ENCODE measurements at places on chromosomes 12 and 14.

DNA sequence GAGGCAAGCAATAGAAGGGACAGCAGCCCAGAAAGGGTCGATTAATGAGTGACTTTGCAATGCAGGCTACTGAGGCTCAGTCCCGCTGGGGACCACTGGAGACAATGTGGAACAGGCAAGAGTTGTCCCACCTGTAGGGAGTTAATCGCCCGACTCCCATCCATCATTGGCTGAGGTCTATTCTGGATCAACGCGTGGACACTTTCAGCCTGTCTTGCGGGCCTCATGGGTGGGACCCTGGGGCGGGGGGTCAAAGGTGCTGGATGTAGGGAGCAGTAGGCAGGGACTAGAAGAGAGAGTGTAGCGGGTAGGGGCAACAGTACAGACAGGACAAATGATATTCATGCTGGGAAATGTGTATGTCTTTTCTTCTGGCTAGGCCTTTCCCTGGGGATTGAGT is 6.1 kb downstream of the IFI27L2 start:
- no peak for DNase-seq

- no peak for DNase-seq
Observed at GRCh38 chr12:121568518-121568917, 12.3 kb downstream of the KDM2B start.

GRCh38 chr12:66776974-66777373 is 98.1 kb upstream of the GRIP1 start:
- DNase-seq: no peak

GRCh38 chr14:74846968-74847665 is 28.8 kb downstream of the PROX2 start:
- DNase-seq: no peak

- no peak for DNase-seq
Observed at GRCh38 chr12:70290116-70290515, 46.9 kb downstream of the CNOT2 start.

GRCh38 chr12:43284486-43285158 is 267.4 kb downstream of the ADAMTS20 start:
- no peak for DNase-seq

DNA sequence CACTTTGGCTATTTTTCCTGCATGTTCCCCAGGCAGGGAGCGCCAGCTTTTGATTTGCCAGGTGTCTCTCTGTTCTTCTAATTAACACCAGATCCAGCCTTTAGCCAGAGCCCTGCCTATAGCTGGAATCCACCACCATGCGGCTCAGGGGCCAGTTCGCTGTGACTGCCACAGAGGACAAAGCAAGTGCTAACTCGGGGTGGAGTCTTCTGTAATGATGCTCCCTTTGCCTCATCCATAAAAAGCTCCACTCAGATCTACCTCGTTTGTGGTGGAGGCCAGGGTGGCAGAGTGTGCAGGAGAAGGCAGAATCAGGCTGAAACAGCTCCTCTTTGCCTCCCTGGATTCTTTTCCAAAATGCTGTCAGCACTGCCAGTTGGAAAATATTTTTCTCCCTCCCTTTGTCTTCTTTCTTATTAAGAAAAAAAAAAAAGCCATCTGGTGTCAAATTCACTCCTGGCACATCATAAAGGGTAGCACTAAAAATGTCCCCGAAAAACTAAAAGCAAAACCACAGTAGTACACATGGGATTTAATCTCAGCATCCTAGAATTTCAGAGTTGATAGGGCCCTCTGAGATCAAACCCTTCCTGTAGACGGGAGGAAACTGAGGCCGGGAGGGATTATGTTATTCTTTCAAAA is 18.0 kb upstream of the CTDSP2 start:
- no peak for DNase-seq

DNA sequence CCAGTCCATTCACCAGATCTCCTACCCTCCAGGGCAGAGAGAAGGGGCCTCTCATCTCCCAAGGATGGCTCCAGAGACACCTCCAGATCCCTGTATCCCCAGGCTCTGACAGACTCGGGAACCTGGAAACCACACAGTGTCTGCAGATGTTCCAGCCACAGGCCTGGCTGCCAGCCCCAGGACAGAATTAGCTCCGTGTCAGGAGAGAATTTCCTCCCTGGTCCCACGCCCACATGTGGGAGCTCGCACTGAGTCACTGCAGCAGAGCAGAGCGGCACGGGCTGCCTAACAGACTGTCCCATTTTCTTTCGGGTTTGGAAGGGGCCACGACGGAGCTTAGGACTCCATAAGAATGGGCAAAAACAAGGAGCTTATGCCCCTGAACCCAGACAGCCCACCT is 33.6 kb downstream of the CMKLR1 start:
- no peak for DNase-seq

- DNase-seq: no peak
Observed at GRCh38 chr14:68840454-68840853, 47.6 kb upstream of the ZFP36L1 start.

- no peak for DNase-seq
Observed at GRCh38 chr12:51335931-51336330, 10.5 kb downstream of the CELA1 start.

GRCh38 chr12:52086366-52086765 is 6.9 kb downstream of the SMIM41 start:
- DNase-seq: no peak

DNA sequence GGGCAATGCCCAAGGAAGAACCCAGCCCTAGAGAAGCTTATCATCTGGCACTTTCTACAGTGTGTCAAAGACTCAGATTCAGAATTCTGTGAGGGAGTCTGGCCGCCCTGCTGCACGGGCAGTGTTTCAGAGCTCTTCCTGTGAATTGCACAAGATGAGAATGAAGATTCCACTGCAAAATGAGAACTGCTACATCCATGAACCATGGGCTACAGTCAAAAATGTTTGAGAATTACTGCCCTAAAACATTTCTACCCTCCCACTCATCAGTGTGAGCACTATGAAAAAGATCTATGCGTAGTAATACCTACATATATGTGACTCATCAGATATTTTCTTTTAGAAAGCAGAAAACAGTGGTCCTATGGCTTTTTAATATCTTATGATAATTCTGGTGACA is 104.0 kb downstream of the STAB2 start:
- DNase-seq: no peak

GRCh38 chr14:90760591-90761316 is 55.5 kb downstream of the TTC7B start:
- no peak for DNase-seq

DNA sequence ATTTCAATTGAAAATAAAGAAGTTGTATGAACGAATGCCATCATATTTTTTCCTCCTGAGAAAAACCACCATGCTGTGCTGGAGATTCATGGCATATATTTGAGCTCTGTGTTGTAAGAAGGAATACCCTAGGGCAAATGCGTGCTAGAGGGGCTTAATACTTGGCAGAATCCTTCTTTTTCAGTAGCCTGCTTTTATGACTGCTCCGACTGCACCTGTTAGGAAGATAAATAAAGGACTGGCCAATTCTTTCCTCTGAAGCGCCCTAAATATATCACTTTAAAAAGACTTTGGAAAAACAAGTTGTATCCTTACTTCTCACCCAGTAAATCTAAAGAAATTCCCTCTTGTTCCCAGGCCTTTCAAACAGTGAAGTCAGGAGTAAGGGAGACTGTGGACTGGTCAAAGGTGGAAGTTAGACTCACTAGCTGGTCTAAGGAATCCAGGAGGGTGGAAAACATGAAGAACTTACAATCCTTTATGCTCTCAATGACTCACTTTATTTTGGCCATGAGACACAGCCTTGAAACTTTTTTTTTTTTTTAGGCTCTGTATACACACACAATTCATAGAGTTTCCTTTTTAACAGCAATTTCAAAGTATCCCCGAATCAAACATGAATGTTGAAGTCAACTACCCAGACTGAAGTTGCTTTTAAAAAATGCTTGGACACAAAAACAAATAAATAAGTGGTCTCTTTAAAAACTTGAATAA is 5.2 kb downstream of the MYBPC1 start:
- DNase-seq: no peak

DNA sequence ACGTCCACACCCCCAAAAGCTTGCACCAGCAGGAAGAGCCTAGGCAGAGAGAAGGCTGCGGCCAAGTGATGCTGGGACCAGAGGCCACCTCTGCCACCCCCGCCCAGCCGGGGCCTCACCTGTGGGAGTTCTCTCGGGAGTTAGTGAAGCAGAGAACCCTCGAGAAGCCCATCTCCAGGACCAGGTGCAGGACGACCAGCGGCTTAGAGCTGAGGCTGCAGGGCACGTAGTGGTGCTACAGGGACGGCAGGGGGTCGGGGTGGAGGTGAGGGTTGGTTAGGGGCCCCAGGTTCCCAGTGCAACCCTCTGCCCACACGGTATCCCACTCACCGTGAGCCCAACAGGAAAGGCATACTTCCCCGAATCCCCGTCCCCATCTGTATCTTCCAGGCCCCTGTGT is 3.6 kb downstream of the DDX51 start:
- DNase-seq: no peak

GRCh38 chr12:130583800-130584199 is 132.3 kb downstream of the RIMBP2 start:
- no peak for DNase-seq

DNA sequence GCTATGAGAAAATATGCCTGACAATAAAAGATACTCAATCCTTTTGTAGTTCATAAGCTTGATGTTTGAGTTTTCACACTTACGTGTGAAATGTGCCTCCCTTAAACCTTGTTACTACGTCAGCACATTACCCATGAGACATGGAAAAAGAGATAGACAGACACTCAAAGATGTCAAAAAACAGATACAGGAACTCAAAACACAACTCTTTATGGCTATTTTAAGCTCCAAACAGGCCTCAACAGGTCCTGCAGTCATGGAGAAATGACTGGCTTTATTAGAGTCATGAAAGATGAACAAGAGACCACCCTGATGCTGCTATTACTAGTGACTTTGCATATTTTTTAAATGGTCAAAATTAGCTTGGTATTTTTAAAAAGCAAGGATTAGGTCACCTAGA is 184.5 kb downstream of the MON2 start:
- no peak for DNase-seq

DNA sequence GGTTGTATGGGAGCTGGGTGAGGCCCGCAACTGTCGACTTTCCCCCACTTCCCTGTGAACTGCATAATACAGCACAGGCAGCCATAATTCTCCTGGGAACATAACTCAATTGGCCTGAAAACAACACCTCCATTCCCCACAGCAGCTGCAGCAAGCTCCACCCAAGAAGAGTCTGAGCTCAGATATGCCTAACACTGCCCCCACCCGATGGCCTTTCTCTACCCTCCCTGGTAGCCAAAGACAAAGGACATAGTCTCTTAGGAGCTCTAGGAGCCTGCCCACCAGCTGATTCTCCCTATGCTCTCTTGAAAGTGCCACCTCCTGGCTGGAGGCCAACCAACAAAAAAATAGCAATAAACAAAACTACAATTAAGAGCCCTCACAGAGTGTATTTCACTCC is 542.7 kb upstream of the LMO3 start:
- no peak for DNase-seq

GRCh38 chr12:94594443-94594825 is 55.9 kb downstream of the TMCC3 start:
- no peak for DNase-seq

DNA sequence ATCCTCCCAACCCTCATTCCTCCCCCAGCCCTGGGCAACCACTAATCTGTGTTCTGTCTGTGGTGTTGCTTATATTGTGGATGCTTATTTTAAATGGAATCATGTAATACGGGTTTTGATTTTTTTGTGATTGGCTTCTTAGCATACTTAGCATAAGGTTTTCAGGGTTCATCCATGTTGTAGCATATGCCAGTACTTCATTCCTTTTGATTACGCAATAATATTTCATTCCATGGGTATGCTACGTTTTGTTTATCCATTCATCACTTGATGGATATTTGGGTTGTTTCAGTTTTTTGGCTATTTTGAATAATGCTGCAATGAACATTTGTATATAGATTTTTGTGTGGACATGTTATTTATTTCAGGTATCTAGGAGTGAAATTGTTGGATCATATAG is 82.9 kb downstream of the TSPAN9 start:
- no peak for DNase-seq

- DNase-seq: no peak
Observed at GRCh38 chr14:75459791-75460190, 32.0 kb downstream of the JDP2 start.

DNA sequence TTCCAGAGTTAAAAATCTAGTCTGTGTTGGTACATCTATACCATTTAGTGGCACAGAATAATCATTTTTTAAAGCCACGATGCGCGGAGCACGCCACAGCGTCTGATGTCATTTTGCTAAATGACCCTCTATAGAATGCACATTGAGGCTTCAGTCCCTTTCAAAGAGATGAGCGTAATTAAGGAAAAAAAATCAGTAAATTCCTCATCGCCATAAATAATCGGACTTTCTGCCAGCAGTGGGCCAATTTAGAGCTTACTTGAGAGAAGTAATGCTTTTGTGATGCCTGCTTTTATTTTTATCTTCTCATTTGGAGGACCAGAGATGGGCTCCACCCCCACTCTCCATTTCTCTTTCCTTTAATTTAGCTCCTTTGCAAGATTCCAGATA is 4.0 kb downstream of the ASCL1 start:
- no peak for DNase-seq

DNA sequence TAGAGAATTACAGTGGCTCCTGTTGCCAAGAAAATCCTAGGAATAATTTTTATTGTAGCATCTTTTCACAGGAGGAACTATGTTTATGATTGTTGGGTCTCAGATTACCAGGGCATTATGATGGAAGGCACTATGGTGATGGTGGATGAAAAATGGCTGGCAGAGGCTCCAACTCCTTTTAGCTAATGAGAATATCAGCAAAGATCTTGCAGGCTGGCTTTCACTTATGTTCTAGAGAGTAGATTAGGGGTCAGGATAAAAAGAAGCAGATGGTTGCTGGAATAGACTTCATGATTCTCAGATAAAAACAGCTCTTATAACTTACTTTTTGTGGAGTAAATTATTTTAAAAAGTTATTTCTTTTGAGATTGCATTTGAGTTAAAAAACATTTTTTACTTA is 501.9 kb downstream of the TRHDE start:
- DNase-seq: no peak

- no peak for DNase-seq
Observed at GRCh38 chr12:46342562-46343033, 30.0 kb downstream of the SLC38A2 start.

- no peak for DNase-seq
Observed at GRCh38 chr12:28780960-28781359, 368.1 kb upstream of the FAR2 start.

- no peak for DNase-seq
Observed at GRCh38 chr14:68512088-68512487, 280.8 kb downstream of the ZFP36L1 start.

- no peak for DNase-seq
Observed at GRCh38 chr12:21985155-21985554, 43.9 kb upstream of the ABCC9 start.

- no peak for DNase-seq
Observed at GRCh38 chr12:104522985-104523722, 66.4 kb downstream of the CHST11 start.

Measured in activated T-helper 1 cell treated with Interleukin-2 at 50 U/mL for 16 hours (primary cell).